ENCODE measurements at places on chromosomes 4 and X. TPM values are rescaled to one million over a fixed set of nuclear protein-coding genes. Genes with fewer than 3 reads are reported as not detected.

GRCh38 chr4:37891260-37892159 is 626 bp downstream of the TBC1D1 start:
- ATAC-seq, result peak; percentile 74

DNA sequence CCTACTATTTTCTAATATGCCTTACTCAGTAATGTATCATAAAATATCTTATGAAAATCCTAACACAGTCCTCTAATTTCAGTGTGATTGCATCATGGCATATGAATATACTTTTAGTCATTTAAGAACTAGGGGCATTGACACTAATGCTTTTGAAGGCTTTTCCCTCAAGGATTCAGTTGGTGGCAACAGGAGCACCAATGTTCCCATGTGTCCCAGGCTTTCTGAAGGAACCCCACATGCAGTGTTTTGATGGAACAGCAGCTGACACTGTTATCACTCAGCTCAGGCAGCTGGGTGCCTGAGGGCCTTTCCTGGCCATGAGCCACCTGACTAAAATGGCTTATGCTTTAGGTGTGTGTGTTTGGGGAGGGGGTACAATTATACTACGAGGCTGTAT is 348.3 kb downstream of the ARHGAP24 start:
- ATAC-seq, result no peak

The STOX2 gene
- not detected for total RNA-seq

The SRPX2 gene
- not detected for total RNA-seq

The GPR143 gene
- not detected for total RNA-seq

The DCAF4L1 gene
- 0.73 TPM for total RNA-seq

All from activated T-helper 17 cell treated with anti-CD3 and anti-CD28 coated beads, Interleukin-2, amount 50 U/mL, for 72 hours (primary cell).